Left ventricle myocardium inferior (tissue), 1 donor: ENCODE measurements at places on chromosomes 4 and X. TPM values are rescaled to one million over a fixed set of nuclear protein-coding genes. Genes with fewer than 3 reads are reported as not detected.

ARHGAP36 gene
- not detected for total RNA-seq

CPZ gene
- total RNA-seq = 0.27 TPM

GRCh38 chrX:73903941-73904340, 340.9 kb downstream of the CHIC1 start:
- DNase-seq = no peak

DNA sequence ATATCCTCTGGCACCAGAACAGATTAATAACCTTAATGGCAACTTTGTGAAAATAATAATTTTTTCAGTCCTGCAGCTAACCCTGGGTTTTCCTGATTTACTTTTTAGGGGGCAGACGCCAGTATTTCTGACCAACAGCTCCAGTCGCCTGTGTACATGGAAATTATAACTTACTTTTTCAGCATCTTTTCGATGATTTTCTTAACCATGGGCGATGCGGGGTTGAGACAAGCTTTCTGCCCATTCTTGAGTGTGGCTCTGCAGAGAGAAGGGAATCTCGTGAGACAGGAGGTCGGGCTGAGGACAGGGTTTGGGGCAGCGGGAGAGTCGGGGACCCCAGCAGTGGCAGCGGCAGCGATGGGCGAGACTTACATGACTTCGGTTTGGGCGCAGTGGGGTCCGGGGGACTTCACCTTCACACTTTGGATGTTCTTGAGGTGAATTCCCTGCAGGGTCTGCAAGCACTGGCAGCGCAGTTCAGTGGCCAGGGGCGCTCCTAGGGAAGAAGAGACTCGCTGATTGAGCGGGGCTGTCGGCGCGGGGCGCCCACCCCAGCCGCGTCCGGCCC, 484 bp downstream of the CXCL2 start:
- peak; percentile 18 for DNase-seq

DNA sequence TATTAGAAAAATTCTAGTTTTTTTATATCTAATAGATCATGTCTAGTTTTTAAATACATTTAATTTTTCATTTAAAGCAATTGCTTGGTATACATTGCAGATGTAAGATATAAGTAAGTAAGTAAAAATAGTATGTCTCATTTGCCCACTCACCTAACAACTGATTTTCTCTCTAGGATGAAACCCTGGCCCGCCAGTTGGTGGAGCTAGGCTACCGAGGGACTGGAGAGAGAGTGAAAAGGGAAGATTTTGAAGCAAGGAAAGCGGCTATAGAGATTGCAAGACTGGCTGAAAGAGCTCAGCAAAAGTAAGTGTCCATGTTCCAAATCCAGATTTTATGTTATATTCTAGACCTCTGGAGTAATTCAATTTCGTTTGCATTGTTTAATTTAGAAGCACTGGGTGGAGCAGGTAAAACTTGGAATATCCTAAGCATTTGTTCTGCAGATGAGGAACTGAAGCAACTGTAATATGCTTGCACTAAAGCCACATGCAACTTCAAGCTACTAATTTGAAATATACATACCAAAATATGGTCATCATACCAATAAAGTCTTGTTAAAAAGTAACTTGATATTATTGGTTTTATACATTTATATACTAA, 27.1 kb downstream of the CFAP299 start:
- no peak for DNase-seq
